ENCODE measurements at places on chromosomes 5 and 9. TPM values are rescaled to one million over a fixed set of nuclear protein-coding genes. Genes with fewer than 3 reads are reported as not detected.
A peak's percentile ranks its signal among the peaks of the same experiment; 100 is the strongest.

- DNase-seq, result no peak
These were observed 41.0 kb upstream of the EQTN start for GRCh38 chr9:27337833-27338526.

GRCh38 chr5:29796013-29796412 is 1397.5 kb upstream of the CDH6 start:
- DNase-seq, result no peak

GRCh38 chr9:97768746-97769145 is 71.6 kb upstream of the XPA start:
- DNase-seq, result no peak

GRCh38 chr9:128892221-128892921 is 10.4 kb downstream of the LRRC8A start:
- peak; percentile 56 for DNase-seq

Gene CDX1
- not detected for total RNA-seq

Gene AHRR
- 5.4 TPM for total RNA-seq

GRCh38 chr9:16180546-16180945 is 627.7 kb downstream of the CCDC171 start:
- DNase-seq, result no peak

Gene CAPSL
- total RNA-seq, result not detected

GRCh38 chr5:96919754-96920197 is 16.1 kb upstream of the LNPEP start:
- DNase-seq, result no peak

DNA sequence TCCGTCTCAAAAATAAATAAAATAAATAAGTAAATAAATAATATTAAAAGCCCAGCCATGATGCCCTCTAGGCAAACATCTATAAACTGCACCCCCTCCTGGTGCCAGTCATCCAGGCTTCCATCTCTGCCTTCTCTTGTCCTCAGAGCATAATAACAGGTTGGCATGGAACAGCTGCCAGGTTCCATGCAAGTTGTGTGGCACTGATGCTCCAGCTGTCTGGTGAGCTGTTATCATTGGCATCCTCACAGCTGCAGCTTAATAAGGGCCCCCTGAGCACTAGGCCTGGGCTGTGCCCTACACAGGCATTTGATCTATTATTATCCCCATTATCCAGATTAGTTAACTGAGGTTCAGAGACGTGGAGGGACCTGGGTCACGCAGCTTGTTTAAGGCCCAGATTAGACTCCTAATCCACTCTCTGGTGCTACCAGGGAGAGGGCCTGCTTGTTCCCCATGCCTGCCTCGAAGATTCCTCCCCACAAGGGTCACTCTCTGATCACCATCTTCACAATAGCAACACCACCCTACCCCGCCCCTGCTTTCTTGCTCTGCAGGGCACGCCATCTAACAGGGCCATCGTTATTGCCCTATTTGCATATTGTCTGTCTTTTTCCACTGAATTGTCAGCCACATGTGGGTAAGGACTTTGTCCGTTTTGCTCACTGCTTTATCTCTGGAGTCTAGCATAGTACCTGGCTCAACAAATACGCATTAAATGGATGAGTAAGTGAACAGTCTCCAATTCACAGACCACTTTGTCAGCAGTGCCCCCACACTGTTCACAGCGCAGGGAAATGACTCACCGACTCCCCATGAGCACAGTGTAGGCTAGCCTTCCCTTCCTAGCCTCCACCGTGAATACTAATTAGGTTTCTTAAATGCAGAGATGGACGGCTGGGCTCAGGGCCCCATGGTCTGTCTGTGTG is 1.5 kb upstream of the DNM1 start:
- no peak for DNase-seq

GRCh38 chr9:27563738-27564430 is 9.4 kb downstream of the C9orf72 start:
- no peak for DNase-seq

GRCh38 chr5:35089334-35090314 is 41.9 kb upstream of the AGXT2 start:
- DNase-seq, result no peak

Gene PTPRD
- total RNA-seq, result 0.60 TPM

GRCh38 chr5:31487506-31487905 is 44.4 kb downstream of the DROSHA start:
- no peak for DNase-seq

DNA sequence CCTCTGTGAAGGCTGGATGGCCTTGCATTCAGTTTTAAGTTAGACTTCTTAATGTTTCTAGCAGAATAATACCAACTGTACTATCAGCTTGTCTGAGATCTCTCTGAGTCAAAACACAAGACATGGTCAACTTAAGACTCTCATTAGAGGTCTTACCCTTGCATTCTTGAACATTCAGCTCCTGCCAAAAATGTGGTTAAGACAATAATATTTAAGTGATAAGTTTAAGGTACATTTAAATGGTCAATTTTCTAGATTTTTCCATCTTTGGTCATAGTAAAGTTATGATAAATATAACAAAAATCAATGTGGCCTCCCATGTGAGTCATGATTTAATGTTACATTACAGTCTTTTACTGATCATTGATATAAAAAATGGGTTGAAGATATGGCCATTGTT is 75.0 kb downstream of the NR2F1 start:
- DNase-seq, result no peak

Gene MLLT3
- 19.3 TPM for total RNA-seq

GRCh38 chr5:138029501-138029900 is 3.4 kb downstream of the FAM13B start:
- DNase-seq, result no peak

GRCh38 chr9:132768932-132769905 is 99.0 kb downstream of the GTF3C4 start:
- peak; percentile 17 for DNase-seq

- DNase-seq, result no peak
These were observed 51.4 kb downstream of the EBF1 start for GRCh38 chr5:159048298-159048697.

DNA sequence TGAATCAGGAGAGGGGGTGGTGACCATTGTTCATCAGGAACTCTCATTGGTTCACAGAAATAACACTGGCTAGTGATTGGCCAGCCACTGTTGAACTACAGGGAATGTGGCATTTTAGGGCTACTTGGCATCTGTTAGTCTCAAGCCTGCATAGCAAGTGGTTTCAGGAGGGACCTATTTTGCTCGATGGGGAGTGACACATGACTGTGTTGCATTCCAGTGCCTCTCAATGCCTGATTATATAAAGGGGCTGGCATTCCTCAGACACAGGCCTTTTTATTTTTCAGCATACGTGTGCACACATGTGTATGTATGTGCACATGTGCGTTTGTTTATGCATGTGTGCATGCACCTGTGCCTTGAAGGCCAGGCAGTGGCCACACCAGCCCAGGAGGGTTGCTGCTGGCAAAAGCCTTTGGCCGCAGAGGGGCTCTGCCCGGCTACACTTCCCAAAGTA is 23.2 kb downstream of the FGD3 start:
- no peak for DNase-seq

Gene DMRT2
- not detected for total RNA-seq

Gene ARID3C
- total RNA-seq, result 0.13 TPM

DNA sequence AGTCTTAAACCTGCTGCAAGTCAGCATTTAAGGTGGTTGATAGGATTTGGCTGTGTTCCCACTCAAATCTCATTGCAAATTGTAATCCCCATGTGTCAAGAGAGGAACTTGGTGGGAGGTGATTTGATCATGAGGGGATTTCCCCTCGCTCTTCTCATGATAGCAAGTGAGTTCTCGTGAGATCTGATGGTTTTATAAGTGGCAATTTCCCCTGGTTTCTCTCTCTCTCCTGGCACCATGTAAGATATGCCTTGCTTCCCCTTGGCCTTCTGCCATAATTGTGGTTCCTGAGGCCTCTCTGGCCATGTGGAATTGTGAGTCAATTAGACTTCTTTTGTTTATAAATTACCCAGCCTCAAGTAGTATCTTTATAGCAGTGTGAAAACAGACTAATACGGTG is 84.3 kb upstream of the SMC2 start:
- no peak for DNase-seq

Gene C5orf24
- total RNA-seq, result 59.4 TPM

- DNase-seq, result no peak
These were observed 30.6 kb downstream of the SNX2 start for GRCh38 chr5:122805481-122805880.

- no peak for DNase-seq
These were observed 126.8 kb downstream of the PDE8B start for GRCh38 chr5:77337246-77337645.

DNA sequence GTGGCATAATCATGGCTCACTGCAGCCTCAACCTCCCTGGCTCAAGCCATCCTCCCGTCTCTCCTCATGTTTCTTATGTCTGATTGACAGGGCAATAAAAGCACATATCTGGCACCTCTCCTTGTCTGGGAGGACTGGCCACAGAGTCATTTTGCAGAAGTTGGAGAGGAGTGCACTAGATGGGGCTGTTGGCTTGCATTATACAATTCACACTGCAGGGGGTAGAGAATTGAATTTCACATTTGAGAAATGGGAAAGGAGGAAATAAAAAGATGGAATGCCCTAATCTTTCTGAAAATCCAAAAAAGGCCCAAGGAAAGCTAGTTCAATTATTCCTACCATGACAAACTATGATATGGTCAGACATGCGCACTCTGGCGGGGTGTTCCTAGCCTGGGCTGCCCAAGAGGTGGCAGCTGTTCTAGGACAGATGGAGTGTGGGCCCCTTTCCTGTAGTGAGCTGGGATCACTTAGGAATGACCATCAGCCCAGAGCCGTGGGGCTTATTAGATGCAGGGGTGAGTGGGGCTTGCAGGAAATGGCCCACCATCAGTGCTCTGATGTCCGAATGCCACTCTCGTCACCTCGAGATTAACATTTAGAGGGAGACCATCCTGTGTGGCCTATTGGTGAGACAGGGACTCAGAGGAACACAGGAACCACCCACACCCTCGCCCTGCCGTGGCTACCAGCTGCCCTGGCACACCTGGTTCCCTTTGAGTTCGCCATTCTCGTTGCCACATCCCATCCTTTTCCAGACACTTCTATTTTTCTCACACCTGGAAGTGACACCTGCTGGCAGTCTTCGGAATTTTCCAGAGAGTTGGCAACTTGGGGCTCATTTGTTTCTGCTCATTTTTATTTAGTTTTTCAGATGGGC is 21.8 kb upstream of the ANKRD18A start:
- DNase-seq, result peak; percentile 8

DNA sequence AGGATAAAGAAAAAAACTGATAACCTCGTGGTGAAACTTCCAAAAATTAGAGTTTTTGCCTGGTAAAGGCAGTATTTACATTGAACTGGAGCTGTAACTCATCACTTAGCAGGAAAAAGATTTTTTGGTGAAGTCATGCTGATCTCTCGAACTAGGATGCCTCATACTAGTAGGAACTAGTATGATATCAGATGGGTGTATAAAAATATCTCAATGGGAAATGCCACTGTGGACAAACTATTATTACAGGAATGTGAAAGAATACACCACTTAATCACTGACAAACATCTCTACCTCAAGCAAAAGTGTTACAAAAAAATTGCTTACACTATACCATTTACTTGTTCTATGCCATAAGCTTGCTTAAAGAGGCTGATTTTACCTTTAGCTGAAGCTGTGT is 28.4 kb downstream of the RFX3 start:
- DNase-seq, result no peak

DNA sequence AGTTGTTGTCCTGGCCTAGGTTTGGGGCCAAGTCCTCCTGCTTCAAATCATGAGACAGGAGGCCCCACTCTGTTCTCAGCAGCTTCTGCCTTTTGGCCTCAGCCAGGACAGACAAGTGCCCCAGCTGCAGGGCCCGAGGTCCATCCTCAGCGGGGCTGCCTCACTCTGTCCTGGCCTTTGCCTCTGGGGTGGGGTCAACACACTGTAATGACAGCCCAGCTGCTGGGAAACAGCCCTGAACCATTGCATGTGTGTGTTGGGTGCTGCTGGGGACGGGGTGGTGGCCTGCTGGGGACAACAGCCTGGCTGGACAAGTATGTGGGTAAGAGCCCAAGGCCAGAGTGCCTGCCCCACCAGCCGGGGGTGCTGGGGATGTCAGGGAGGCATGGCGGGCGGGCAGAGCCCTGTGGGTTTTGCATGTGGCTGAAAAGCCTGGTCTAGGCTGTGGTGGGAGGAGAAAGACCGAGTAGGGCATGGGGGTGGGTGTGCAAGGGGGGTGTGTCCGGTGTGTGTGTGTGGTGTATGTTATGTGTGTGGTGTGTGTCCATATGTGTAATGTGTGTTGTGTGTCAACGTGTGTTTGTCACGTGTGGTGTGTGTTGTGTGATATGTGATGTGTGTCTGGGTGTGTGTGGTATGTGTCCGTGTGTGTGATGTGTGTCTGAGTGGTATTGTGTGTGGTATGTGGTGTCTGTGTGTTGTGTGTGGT is 71.7 kb downstream of the KCNT1 start:
- no peak for DNase-seq

Gene MEGF10
- 0.92 TPM for total RNA-seq

DNA sequence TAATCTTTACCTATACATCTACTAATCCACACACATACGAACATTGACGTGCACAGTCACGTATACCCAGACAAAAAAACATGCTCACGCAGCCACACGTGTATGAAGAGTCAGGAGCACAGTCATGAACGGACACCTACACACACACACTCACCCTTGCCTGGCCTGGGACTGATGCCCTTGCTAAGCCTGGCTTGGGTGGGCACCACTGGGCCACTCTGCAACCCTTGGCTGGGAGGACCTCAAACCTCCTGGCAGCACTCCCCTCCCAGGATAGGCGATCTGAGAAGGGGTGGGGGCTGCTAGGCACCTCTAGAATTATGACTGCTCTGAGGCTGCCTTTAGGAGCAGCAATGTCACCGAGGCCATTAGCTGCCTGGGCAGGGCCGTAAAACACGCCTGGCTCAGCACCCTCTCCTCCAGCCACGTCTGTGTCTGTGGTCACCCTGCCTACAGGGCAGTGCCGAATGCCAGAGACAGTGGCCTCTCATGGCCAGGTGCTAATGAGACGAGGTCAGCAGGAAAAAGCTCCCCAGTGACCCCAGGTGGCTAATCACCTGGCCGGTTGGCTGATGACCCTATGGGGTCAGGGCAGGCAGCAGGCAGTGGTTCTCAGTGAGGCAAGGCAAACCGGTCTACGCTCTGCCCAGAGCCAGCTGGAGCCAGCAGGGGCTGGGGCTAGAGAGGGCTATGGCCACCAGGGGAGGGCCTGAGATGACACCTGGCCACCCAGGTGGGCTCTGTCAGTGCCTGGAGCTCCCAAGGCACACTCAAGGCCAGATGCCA is 33.7 kb upstream of the MVB12B start:
- DNase-seq, result no peak

- DNase-seq, result no peak
These were observed 442.2 kb upstream of the CLINT1 start for GRCh38 chr5:158301186-158301585.

Gene FCN2
- not detected for total RNA-seq

Gene ADAMTSL1
- 26.9 TPM for total RNA-seq
